ENCODE measurements at places on chromosomes 16 and 17.

- DNase-seq: no peak
Measured at GRCh38 chr16:31697744-31698125, 170.0 kb downstream of the AHSP start.

GRCh38 chr17:57750109-57750871 is 5.2 kb upstream of the CCDC182 start:
- no peak for DNase-seq

DNA sequence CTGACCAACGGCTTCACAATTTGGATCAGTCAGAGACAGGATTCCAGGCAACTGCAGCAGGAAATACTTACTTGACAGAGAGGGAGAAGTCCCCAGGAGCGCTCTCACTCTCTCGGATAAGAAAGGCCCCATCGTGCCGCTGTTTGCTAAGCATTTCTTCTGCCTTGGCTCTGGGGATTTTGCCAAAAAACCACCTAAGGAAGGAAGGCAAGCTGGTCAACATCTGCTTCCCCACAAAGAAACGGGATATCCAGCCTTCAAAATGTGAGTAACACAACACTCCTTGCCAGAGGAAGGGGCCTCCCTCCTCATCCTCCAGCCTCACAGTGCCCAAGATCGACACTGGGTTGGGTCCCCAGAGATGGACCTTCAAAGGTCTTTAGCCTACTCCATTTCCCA is 36.6 kb upstream of the SLC25A19 start:
- DNase-seq: no peak

- DNase-seq: no peak
Measured at GRCh38 chr17:55825213-55825612, 74.4 kb downstream of the PCTP start.

DNA sequence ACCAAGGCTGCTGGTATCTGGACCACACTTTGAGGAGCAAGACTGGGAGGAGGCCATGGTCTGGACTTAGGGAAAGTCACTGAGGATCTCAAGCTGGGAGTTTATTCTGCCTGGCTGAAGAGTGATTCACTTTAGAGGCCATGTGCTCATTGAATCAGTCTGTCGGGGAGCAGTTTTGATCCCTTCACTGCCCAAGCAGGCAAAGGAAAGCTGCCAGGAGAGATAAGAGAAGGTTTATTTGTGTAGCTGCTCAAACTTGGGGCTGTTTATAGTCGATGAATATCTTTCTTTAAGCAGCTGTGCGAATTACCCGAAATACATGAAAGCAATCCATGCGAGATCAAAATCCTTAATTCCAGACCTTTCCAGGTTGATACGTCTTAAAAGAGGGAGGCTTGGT is 544.4 kb upstream of the EEF2KMT start:
- no peak for DNase-seq

- no peak for DNase-seq
Measured at GRCh38 chr17:35079547-35080423, 16.3 kb upstream of the RFFL start.

GRCh38 chr16:86733546-86734254 is 155.4 kb downstream of the FOXL1 start:
- no peak for DNase-seq

- DNase-seq: no peak
Measured at GRCh38 chr17:37430051-37430627, 23.5 kb downstream of the TADA2A start.

GRCh38 chr16:24737391-24737871 is 8.0 kb downstream of the TNRC6A start:
- no peak for DNase-seq

GRCh38 chr16:10168258-10168657 is 14.0 kb downstream of the GRIN2A start:
- DNase-seq: no peak

DNA sequence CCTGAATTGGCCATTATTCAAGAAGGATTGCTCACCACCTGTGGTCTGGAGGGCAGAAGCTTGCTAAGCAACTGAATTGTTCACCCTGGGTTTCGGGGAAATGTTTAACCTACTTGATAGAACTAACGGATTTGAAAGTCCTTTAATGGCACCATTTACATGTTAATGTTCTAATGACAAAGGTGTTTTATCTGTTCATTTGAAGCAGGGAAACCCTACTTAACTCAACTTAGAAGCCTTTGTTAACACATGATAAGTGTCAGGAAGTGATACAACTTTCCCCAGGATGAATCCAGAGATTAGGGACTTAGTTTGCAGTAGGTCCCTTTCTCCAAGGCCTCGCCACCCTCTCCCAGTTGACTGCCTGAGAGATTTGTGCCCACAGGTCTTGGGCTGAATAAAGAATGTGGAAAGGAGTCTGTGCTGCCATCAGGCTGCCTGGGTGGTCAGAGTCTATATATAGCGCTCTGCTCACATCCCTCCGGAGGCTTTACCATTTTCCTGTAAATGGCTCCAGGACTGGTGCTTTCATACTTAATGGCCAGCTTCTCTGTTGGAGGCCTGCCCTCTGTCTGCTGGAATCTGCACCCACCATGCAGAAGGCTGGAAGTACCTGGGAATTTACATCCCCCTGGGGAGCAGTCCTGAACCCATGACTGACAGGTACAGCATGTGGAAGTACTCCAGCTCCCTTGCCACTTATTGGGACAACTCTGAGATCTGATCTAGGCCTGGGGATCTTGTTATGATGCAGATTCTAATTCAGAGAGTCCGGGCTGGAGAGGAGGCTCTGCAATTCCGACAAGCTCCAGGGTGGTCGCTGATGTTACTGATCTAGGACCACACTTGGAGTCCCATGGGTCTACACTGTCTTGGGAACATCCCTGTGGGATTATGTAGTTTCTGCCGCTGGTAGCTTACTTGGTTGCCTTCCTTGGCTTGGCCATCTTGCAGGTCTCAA is 99.9 kb downstream of the ASIC2 start:
- DNase-seq: no peak

DNA sequence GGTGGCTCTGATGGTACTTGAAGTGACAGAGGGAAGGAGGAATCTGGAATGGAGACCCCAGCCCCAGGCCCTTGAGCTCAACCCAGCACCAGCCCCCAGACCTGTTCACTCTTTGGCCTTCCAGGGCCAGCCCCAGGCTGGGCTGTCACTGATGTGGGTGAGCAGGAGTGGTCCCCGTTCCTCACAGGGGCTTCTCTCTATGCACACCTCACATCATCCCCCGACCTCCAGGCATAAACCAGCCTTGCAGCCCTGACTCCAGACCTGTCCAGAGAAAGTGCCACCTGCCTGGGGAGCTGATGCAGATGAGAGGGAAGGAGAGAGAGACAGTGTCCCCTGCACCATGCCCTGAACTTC is 182.6 kb upstream of the SDK2 start:
- no peak for DNase-seq

DNA sequence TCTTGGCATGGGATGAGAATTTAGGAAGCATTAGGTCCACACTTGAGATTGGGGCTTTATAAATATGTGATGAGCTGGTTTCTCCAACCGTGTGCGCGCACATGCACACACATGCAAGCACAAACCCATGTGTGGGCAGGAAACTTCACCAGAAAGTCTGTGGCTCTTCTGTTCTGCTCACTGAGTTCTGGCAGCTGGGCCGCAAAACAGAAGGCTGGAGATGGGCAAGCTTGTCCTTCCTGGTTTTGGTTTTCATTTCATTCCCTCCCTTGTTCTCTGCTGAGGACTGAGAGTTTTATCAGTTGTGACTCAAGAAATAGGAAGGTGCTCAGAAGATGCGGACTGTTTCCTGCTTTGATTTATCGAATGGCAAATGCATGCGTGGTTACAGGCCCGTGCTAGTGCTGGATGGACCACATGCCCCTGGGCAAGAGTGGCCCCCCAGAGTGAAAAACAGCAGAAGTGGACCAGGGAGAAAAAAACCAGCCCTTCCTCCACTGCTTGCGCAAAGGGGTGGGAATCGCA is 14.1 kb downstream of the MAP3K14 start:
- DNase-seq: no peak

- DNase-seq: no peak
Measured at GRCh38 chr17:40532520-40533253, 31.3 kb upstream of the TNS4 start.

GRCh38 chr17:82587234-82588086 is 60.8 kb downstream of the WDR45B start:
- no peak for DNase-seq

DNA sequence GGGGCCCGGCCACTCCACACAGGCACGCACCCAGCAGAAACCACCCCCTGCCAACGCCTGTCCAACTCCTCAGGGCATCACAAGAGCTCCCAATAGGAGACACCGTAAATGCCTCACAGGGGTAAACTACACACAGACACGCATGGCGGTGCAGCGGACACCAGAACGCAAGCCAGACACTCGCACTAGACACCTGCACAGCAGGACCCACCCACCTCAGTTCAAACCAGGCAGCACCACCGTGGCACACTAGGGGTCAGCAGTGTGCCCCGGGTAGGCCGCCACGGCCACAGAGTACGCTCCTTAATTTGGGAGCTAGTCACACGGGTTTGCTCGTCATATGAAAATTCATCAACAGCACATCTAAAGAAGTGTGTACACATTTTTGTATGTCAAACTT is 3.4 kb downstream of the SLC38A10 start:
- DNase-seq: no peak

GRCh38 chr17:50544516-50544915 is 2.5 kb upstream of the SPATA20 start:
- DNase-seq: no peak

DNA sequence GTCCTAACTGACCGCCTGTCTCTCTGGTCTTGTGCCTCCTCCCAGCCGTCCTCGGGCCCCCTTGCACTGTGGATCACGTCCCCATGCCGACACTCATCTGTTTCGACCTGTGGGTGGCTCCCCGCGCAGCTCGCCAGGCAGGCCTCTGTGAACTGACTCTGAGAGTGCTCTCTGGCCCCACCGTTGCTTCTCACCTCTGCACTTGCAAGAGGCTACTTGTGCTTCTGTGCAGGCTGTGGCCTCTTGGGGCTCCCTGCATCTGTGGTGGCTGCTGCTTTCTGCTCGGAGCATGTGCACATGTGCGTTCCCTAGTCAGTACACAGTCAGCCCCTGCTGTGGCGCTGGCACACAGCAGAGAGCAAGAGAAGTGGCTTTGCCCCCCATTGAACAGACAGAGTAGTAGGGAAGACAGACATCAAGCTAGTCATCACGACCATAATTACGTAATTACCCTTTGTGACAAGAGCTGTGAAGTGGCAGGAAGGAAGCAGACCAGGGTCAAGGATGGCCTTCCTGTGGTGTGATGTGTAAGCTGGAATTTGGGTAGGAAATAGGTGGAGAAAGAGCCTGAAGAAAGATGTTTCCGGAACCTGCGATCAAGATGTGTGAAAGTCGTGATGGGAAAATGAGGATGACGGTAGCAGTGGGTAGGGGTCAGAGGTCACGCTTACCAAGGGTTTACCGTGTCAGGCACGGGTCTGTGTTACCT is 256.0 kb upstream of the CACNG5 start:
- no peak for DNase-seq

DNA sequence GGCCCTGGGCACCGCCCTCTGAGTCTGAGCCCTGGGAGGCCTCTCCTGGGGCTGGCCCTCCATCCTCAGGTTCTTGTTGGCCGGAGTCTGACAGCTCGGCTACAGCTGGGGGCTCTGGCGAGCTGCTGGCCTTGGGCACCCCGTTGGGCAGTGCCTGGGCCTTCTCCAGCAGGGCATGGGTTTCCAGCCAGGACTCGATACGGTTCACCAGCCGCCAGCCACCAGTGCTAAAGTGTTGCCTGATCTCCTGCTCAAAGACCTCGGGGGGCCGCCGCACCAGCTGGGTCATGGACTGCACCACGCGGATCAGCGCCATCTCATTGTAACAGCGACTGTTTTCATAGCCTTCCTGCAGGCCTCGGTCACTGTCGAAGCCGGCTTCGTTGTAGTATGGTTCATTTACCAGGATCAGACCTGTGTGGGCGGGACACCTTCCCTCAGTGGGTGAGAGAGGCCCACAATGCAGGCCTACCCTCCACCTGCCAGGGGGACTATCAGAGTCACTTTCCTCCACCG is 6.8 kb downstream of the SPHK1 start:
- DNase-seq: no peak

GRCh38 chr16:73853968-73854367 is 442.6 kb upstream of the PSMD7 start:
- no peak for DNase-seq

DNA sequence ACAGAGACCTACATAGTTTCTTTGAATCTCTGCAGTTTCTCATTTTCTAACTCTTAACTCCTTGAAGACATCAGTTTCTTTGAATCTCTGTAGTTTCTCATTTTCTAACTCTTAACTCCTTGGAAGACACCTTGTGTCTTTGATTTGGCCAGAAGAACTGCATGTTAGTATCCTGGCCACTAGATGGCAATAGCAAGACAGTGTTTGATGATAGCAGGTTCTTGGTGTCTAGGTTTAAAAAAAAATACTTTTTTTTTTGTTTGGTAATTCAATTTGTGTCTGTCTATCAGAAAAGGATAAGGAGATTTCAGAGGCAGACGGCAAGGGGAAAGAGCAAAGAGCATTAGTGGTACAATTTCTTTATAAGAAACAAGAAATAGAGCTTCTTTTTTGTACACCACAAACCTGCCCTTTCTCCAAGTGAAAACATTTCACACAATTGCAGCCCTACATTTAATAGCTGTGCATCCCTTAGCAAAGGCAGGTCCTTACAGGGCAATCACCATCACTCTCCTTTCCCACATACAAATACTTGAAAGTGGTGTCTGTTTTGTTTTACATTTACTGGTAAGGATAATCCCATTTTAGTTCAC is 1324.9 kb upstream of the CDH8 start:
- no peak for DNase-seq

DNA sequence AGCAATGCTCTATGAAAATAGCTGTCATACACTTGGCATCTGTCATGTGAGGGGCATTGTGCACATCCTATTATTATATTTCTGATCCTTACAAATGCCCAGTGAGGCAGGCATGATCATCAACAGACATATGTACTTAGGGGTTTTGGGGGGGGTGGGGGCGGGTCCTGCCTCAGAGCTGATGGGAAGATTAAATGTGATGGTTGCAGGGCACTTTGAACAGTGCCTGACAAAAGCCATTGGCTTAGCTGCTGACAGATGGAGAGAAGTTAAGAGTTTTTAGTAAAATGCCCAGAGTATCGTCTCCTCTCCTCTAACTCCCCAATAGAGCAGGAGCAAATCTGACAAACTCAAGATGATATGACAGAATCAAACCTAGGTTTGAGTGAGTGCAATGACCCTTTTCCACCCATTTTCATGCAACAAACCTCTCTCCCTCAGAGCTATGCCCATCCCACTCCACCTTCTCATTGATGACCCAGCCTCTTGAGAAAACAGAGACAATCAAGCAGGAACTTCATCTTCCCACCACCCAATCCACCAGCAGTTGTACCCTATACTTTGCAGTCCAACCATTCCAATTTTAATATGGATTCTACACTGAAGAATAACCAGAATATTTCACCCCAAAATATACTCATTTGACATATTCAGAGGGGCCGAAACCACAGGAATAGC is 4.8 kb downstream of the KLHL11 start:
- DNase-seq: no peak

Measured in vagina (tissue), 2 donors.